Stimulated activated CD8-positive, alpha-beta memory T cell treated with anti-CD3 and anti-CD28 coated beads, Interleukin-4, amount 100 ng/mL, for 4 hours (primary cell): ENCODE measurements at places on chromosomes 7 and 10.

DNA sequence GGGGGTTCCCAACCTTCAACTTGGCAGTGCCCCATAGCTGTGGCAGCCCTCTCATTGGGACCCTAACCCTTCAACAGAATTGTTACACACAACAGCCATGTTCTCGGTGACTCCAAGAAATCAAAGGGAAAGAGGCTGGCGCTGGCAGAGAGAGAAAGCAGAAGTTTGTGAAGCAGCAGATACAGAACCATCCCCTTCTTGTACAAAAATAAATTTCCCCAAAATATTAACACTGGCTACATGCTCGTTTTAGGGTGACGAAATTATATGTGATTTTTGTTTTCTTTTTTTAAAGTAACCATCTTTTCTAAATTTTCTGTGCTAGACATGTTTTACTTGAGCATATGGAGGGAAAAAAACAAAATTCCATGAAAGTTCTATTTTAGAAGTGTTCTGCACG, 45.2 kb upstream of the SAMD8 start:
- no peak for DNase-seq

GRCh38 chr7:154876516-154876915, 126.4 kb downstream of the PAXIP1 start:
- DNase-seq, result no peak

GRCh38 chr7:108413782-108414492, 42.3 kb downstream of the NRCAM start:
- no peak for DNase-seq

DNA sequence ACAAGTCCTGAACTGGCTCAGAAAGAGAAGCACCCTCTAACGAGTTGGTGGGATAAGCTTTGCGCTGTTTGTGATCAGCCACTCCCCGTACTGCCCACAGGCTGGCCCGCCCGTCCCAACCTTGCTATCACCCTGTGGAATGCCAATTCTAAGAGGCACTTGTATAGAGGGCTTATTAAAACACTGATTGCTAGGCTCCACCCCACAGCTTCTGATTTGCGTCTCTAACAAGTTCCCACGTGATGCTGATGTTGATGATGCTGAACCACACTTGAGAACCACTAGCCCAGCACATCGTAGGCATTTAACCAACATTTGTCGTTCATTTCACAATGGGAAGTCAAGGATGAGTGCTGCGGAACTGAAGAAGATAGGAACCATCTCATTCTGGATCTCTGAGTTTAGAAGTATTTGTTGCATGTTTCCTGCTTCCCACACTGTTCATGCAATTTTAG, 12.7 kb upstream of the GSAP start:
- no peak for DNase-seq

GRCh38 chr10:79406683-79407422, 38.6 kb downstream of the ZCCHC24 start:
- no peak for DNase-seq

- no peak for DNase-seq
Observed at GRCh38 chr7:116329686-116330503, 119.6 kb downstream of the TES start.

DNA sequence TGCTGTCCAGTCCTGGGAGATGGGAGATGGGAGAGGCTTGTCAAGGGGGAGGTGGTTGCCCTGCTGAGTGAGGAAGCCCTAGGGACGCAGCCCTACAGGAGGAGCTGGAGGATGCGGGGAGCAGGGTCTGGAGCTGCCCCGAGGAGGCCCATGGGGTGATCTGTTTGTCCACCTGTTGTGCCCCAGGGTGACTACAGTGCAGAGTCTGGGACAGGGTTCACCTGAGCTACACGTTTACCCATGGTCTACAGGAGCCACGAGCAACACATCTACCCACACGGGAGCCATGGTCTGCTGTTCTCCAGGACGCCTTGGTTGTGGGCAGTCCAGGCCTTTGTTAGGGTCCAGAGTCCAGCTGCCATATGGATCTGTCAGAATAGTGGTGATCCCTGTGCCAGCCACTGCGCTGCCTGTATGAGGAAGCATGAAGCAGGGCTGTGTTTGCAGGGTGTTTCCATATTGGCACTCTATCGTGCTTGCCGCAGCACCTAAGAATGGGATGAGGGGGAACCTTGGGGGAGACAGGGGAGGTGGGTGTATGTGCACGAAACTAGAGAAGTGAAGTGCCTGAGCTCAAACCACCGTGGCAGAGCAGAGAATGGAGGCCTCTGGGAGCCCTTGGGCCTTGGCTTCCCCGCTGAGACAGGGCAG, 23.7 kb downstream of the ZNF775 start:
- DNase-seq, result no peak

GRCh38 chr7:20466543-20467021, 135.9 kb downstream of the ITGB8 start:
- no peak for DNase-seq

DNA sequence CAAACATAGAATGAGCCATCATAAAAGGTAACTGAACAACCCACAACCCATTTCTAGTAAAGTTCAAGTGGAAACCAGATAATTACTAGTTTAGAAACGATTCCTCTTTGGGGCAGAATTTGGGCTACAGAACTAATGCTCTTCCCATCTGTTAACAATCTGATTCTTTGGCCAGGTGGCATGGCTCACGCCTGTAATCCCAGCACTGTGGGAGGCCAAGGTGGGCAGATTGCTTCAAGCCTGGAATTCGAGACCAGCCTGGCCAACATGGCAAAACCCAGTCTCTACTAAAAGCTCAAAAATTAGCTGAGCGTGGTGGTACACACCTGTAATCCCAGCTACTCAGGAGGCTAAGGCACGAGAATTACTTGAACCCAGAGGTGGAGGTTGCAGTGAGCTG, 18.5 kb downstream of the CYP51A1 start:
- no peak for DNase-seq

GRCh38 chr10:101246639-101247038, 17.4 kb upstream of the LBX1 start:
- no peak for DNase-seq
